ENCODE measurements at places on chromosomes 12 and 14.

DNA sequence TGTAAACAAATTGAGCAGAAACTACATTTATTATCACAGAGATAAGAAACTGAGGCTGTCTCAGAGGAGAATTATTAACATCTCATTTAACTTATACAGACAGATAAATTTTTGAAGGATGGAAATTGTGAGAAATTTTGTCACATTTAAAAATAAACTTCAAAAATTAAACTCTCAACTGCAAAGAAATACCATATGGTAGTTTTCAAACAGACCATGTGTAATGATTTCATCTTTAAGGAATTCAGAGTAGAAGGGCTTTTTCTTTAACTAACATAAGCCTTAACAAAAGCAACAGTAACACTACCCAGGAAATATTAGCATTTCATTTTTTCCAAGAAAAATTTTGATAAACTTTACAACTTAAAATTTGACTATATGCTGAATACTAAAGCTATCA, 26.6 kb downstream of the NUP37 start:
- no peak for DNase-seq

GRCh38 chr12:51320311-51320694, 3.7 kb downstream of the BIN2 start:
- DNase-seq: no peak

GRCh38 chr12:85448548-85449139, 168.6 kb downstream of the ALX1 start:
- no peak for DNase-seq

DNA sequence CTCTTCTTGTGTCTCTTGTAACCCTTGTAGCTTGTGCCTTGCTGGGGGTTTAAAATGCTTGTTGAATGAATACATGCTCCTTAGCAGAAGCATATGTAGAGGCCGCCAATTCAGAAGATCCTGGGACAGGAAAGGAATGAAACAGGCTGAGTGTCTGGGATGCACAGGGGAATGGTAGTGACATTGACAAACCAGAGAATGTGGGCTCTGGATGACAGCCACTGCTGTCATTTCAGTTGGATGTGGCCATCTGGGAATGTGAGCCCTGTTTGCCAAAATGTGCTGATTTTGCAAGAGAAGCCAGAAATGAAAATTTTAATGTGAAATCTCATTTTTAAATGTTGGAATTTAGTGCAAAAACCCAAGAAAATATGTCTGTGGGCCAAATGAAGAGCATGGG, 136.8 kb downstream of the DACT1 start:
- DNase-seq: no peak

GRCh38 chr12:42802785-42803189, 213.2 kb upstream of the PRICKLE1 start:
- no peak for DNase-seq

DNA sequence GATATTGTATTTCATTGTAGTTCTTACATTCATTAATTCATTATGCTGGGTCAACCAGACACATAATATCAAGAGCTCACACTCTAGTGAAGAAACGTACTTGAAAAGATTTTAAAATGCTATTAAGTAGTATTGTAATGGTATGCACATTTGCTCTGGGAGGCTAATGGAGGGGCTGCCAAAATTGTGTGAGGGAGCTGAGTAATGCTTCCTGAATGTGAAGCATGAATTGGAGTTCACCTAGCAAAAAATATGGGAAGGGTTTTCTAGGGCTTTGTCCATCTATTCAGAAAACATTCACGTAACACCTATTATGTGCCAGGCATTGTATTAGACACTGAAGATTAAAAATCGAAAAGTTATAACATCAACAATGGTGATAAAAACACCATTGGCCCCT, 403.8 kb upstream of the PDE3A start:
- no peak for DNase-seq

DNA sequence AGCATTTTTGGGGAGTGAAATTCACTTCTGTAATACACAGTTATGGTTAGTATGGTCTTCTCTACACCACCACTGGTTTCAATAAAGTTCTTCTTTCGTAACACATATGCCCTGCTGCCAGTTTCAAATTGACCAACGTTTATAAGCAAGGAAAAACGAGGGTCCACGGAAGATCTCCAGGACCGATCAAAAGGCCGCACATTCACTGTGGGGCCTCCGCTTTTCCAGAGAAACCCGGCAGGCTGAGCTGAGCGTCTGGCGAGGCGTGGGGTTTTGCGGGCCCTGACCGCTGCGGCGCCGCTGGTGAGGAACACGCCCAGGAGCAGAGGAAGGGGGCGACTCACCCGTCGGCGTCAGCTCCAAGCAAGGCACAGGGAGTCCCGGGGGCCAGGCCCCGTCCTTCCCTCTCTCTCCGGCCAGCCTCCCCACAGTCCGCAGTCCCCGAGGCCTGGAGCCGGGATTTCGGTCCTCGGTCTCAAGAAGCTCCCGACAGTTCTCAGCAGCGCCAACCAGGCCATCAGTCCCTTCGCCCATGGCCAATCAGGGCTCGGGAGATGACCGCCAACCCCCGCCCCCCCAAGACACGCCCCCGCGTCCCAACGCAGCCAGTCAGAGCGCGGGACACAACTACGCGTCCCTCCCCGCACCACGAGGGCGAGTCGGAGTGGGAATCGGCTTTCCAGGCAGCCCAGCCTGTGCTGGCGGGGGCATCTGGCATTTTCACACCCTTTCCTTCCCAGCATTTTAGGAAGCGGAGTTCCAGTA, at the start of gene MTERF2:
Gene MTERF2, minus strand, starts transcription at position 522 of the 765 bp plus-strand sequence. CDS start 8,432 bp downstream, outside the sequence.
- DNase-seq: peak; percentile 71

- DNase-seq: no peak
These were observed 46.5 kb downstream of the NR1H4 start for GRCh38 chr12:100520048-100520769.

- DNase-seq: no peak
These were observed 63.8 kb downstream of the TSPAN11 start for GRCh38 chr12:30990316-30990715.
